Fibroblast of mammary gland (primary cell): ENCODE measurements at places on chromosomes 7 and 10.

GRCh38 chr10:93715345-93715744, 13.0 kb upstream of the FRA10AC1 start:
- DNase-seq, result no peak

DNA sequence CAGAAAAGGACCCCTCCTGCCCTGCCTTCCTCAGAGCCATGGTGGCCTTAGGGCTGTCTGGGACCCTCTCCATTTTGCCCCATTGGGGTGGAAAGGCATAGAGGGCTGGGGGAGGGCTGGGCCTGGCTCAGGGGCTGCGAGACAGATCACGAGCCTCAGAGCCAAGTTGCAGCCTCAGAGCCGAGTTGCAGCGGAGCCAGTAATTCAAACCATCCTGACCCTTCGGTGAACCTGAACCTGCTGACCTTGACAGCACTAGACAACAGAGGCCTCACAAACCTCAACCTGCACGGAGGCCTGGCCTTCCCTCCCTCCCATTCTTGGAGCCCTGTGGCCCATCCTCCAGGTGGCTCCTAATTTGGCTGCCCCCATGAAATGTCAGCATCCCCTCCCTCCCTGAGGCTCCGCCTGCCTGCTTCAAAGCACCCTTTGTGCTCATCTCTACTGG, 45.4 kb downstream of the PAX2 start:
- DNase-seq, result no peak

- DNase-seq, result peak; percentile 71
Observed at GRCh38 chr10:3217301-3217700, 44.7 kb upstream of the PITRM1 start.

GRCh38 chr7:108261560-108262255, 131.5 kb upstream of the LAMB4 start:
- DNase-seq, result no peak

GRCh38 chr10:113882240-113882639, 27.8 kb downstream of the NHLRC2 start:
- DNase-seq, result no peak

DNA sequence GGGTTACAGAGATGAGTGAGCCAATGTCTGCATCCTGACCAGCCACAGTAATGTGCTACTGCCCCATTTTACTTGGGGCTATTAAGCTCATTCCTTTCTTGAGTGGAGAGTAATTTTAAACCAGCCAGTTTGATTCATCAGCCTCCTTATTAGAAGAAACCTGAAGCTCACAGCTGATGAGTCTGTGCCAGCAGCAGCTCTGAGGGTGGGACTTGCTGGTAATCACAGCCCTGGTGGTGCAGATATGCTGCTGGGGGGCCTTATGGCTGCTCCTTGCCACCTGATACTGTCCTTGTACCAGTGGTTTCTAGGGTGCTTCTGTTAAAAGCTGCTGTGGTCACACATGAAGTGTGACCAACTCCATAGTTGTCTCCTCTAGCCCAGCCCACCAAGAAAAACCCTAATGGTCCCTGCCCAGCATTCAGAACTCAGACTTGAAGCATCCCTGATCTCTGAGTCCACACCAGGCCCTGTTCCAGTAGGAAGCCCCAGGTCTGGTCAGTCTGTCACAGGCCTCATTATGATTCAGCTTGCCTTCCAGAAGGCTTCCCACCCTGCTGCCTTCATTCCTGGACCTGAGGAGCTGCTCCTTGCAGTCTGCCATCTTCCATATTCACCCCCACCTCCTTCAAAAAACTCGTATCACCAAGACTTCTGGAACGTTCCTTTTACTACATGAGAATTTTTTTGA, 28.9 kb upstream of the RBM20 start:
- no peak for DNase-seq

DNA sequence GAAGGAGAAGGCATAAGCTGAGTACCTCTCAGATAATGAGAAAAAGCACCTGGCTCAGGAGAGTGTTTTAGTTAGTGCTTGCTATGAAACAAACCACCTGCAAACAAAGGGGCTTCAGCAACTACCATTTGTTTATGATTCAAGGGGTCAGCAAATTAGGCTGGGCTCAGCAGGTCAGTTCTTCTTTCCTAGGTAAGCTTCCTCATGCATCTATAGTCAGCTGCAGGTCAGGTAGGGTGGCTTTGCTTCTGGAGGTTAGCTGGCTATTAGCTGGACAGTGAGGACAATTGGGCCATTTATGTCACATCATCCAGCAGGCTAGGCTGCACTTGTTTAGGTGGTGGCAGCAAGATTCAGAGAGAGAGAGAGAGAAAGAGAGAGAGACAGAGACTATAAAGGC, 185.5 kb downstream of the EMX2 start:
- no peak for DNase-seq
